RKO (cell line): ENCODE measurements at places on chromosomes 2 and 18.

DNA sequence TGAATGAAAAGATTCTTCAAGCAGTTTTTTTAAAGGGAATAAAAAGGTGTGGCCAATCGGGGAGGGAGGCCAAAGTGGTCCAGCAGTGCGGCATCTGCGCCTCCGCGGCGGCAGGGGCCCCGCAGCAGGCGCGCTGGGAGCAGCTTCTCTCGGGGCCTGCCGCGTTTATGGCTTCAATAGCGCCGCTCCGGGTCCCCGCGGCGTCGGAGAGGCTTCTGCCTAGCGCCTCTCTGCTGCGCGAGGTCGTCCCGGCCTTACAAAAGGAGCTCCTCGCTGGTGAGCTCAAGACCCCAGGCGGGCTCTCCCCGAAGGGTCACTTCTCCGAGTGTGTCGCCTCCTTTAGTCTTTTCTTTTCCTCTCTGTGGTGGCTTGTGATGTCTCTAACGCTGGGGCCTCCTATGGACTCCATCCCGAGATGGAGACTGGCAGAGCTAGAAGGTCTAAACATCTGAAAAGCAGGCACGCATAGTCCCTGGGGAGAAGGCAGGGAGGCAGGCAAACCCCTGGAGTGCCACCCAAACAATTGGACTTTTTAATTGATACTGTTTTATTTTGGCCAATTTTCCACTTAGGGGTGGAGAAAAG is 67.1 kb downstream of the SUMO1 start:
- DNase-seq: no peak

DNA sequence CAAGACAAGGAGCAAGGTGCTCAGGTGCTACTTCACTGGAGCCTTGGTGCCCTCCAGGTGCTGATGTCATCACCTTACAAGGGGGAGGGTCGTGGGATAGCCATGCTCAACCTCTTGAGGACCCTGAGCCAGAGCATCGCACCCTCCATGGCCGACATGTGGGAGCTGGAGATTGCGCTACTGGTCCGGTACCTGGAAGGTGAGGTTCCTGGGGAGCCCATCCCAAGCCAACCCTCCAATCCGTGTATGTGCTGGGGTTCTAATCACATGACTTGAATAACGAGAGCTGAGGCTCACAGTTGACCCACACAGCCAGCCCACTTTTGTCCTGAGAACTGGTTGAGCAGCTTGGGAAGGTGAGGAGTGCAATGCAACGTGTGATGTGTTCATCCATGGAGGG is 25.9 kb downstream of the MROH2A start:
- no peak for DNase-seq

DNA sequence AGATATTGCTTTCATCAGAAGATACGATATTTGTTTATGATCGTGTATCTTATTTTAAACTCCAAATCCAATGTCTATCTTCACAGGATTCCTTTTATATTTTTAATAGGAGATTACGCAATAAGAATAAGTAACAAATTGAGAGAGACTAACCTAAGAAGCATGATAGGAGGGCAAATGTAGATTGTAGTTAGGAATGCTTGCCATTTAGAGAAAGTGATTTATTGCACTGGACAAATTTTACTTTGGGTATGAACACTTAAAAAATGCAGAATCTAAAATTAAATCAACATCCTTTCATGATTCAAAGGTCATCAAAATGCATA is 563.4 kb upstream of the POU3F3 start:
- no peak for DNase-seq

DNA sequence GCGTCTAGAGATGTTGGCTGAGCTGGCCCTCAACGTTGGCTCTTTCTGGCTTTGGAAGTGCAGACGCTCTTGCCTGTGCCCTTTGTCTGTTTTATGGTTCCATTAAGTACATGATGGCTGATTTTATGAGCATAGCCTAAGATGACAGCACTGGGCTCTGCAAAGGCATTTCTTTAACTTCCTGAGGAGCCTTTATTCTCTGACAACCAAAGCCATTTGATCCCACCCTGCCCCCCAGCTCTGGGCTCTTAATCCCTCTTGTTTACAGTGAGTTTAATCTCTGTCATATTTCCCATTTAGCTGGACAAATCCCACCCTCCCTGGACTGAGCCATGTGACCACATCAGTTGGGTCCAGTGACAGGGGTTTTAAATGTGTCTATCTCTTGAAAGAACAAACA is 195.9 kb downstream of the ACKR3 start:
- DNase-seq: no peak

- DNase-seq: no peak
Measured at GRCh38 chr2:30781451-30781850, 25.8 kb downstream of the CAPN13 start.

DNA sequence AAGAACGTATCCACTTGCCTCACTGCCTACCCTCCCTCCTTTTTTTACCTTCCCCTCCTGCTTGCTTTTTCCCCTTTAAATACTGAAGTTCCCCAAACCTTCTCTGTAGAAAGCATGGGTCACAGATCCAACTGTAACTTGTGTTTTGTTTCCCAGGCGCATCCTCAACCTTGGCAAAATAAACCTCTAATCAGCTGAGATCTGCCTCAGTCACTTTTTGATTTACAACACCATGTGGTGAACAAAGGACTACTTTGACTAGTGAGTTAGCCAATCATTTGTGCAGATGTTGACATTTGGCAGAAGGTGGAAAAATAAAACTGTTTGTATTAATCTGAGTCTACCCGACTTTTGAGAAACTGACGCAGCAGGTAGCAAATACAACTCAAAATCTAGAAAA is 23.3 kb upstream of the MCM6 start:
- no peak for DNase-seq

DNA sequence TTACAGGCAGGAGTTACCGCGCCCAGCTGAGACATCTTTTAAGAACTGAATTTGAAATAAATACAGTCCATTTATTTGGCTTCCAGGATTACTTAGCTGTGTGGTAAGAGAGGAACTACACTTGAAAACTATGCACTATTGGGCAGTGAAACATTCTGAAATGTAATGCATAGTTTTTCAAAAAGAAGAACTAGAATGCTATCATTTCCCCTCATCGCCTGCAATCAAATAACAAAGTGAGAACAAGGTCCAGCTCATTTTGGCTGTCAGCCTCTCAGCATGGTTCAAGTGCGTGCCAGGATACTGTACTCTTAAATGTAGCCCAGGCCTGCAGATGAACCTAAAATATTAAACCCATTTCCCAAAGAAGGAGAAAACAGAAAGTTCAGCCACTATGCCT is 76.6 kb upstream of the ARL5A start:
- no peak for DNase-seq

GRCh38 chr2:55408918-55409868 is 10.5 kb downstream of the CCDC88A start:
- no peak for DNase-seq

- DNase-seq: no peak
Measured at GRCh38 chr2:218859988-218860831, 605 bp downstream of the WNT6 start.

DNA sequence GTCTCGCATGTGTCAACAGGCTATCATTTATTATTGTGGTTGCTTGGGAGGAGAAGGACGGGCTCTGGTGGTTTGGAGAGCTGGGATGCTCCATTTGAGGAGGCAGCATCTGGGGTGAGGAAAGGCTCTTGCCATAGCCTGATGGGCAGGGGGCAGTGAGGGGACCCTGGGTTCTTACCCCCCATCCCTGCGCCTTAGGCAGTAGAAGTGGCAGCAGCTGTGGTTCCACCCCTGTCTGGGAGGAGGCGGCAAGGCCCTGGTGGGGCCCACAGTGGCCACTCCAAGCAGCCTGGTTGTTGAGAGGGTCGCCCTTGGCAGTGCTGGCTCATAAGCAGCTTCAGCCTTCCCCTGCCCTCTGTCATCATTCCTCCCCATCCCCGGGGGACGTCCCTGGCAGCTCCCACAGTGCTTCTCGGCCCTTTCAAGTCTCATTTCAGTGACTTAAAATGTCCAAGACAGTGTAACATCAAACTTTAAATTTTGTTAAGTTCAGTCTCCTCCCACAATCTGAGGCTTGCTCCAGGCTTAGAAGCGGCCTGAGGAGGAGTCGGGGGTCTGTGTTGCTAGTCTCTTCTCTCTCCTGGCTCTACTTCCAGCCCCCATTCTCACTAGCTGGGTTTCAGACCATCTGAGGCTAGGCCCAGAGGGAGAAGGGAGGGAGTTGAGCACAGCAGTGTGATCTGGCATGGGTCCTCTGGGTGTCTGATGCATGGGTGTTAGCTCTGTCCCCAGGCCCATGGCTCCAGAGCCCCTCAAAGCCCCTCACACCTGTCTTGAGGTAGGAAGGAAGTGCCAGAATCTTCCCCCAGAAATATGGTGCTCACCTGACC is 34.9 kb upstream of the PTPN4 start:
- no peak for DNase-seq

DNA sequence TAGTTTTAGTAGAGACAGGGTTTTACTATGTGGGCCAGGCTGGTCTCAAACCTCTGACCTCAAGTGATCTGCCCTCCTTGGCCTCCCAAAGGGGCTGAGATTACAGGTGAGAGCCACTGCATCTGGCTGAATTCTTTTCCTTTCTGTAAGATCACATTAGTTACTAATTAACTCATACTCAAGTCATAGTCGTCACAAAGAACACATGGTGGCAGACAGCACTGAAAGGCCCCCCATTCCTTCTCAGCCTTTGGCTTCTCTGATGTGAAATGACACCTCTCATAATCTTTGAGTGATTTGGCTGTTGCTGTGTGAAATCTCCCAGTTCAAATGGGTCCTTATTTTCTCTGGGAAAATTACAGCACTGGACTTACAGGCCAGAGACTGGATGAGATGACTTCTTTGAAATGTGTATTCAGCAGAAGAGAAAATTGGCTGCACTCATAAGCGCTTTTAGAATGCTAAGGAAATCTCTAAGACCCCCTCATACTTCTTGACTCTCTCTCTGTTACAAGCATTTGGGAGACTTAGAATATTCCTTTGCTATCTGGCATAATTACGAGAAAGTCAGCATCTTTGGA is 764.8 kb downstream of the RNF144A start:
- DNase-seq: no peak

DNA sequence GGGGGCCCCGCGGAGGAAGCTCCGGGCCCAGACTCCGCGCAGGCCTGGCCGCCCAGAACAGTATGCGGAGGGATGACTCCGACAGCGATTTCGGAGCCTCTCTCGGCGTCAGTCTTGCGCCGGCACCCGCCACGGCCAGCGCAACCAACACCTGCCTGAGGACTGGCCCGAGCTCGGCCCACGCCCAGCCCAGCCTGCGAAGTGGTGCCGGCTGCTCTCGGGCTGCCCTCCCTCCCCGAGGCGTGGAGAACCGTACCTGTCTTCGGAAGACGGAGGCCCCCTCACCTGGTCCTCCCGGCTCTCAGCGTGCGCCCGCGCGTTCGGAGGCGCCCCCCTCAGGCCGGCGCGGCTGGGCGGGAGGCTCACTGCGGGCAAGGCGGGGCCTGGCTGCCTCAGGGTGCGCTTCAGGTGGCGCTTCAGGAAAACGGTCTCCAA is at the start of gene M1AP:
Gene M1AP, minus strand, starts transcription at position 322 of the 435 bp plus-strand sequence. CDS start 8,055 bp downstream, outside the sequence.
- no peak for DNase-seq

DNA sequence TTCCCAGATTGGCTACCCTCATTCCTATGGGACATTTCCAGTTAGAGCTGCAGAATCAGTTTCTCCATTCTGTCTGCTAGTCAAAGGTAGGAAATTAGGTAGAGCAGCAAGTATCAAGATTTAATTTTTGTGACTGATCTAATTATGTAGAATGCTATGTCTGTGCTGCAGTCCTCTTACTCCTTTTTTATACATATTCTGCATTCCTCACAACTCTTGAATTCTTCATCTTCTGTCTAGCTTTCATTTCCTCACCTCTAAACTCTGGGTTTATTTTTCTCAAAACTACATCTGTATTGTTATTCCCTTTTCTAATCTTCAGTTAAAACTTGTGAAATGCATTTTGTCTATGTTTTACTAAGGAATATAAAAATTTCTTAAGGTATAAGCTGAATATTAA is 8.6 kb downstream of the SGO2 start:
- no peak for DNase-seq

- DNase-seq: no peak
Measured at GRCh38 chr2:55133467-55134315, 83.4 kb upstream of the RTN4 start.

GRCh38 chr18:57951117-57951796 is 92.8 kb upstream of the NEDD4L start:
- peak; percentile 4 for DNase-seq

GRCh38 chr2:42764096-42764495 is at the start of gene OXER1:
OXER1 (minus strand) TSS chr2:42764135; CDS start chr2:42764062, 73 bp downstream.
- no peak for DNase-seq

GRCh38 chr2:28407976-28408690 is 15.5 kb downstream of the FOSL2 start:
- DNase-seq: no peak
